ENCODE measurements at places on chromosomes 7 and 10.

- DNase-seq: no peak
These were observed 203.4 kb downstream of the KIF20B start for GRCh38 chr10:89904755-89905154.

DNA sequence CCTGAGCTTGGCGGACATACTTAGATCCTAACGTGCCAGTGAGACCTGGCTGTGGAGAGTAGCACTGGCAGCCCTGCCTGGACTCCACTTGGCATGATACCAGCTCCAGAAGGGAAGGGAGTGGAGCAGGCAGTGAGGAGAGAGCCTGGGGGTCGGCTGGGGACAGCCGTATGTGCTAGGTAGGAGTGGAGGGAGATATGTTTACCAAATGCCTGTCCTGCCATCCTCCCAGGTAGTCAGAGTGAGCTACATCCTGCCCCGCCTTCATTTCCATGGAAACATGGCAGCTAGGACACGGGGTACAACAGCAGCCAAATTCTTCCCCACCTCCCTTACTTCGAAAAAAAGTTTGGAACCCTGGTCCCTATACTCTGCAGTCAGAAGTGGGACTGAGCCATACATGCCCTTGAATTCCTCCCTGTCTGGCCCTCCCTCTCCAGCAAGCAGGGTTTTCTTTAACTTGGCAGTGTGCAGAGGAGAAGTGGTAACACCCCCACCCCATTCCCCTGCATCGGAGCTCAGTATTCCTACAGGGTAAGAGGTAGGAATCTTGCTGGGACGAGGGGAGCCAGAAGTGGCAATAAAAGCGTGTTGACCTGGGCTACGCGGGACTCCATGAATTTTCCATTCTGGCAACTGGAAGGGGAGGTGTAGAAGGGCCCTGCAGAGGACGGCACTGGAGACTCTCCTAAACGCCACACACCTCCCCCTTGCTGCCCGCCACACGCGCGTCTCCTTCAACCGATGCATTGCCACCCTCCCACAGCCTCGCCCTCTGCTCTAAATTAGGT is 20.0 kb upstream of the SMO start:
- DNase-seq: no peak

- no peak for DNase-seq
These were observed 8.2 kb downstream of the PRXL2A start for GRCh38 chr10:80416479-80417098.

DNA sequence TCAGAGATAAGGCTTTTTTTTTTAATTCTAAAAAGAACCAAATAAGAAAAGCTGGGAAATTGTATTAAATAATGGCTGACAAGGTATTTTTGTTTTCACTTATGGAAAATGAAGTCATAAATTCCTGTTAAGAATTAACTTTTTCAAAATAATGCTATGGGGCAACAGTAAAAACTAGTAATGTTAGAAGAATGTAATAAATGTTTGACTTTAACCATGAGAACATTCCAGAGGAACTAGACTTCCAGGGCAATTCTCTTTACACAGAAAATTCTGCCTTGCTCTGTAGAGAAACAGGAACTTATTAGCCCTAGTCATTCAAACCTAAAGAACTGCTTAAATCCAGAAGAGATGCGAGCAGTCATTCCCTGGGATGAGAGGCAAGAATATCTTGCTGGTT is 571.1 kb downstream of the IPMK start:
- no peak for DNase-seq

- DNase-seq: no peak
These were observed 45.9 kb downstream of the MCMBP start for GRCh38 chr10:119826771-119827170.

- no peak for DNase-seq
These were observed 107.2 kb upstream of the TRIM24 start for GRCh38 chr7:138352570-138353461.

DNA sequence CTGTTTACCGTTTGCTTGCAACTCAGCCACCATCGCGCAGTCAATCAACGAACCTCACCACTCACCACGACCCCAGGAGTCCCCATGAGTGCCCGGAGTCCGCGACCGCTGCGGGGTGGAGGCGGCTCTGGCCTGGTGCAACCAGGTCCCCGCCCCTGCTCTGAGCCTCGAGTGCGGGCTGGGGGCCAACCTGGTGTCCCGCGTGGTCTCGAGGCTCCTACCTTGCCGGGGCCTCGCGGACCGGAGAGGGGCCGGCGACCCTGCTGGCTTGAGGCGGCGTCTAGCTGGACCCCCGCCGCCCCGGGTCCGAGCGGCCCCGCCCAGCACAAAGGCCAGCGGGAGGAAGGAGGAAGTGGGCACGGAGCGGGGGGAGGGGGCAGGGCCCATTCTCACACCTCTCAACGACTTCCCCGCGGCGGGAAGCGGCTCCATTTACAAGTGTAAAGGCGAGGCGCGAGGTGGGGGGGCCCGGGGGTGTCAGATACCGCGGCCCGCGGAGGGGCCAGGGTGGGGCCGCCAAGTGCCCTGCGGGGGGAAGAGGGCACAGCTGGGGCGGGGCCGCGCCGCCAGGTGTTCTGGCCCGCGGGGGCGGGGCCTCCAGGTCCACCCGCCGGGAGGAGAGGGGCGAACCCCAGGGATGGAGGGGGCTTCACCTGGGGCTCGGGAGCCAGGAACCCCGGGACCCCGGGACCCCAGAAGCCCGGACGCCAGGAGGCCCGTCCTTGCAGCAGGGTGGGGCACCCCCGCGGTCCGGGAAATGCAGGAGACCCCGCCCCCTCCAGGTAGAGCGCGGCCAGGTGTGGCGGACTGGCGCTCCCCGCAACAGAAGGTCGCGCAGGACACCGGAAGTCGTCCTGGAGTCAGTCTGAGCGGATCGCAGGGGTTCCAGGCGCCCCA is 8.6 kb downstream of the CTBP2 start:
- no peak for DNase-seq

GRCh38 chr10:5811387-5811821 is 1.8 kb downstream of the GDI2 start:
- no peak for DNase-seq

- peak; percentile 27 for DNase-seq
These were observed 56.6 kb downstream of the TMEM209 start for GRCh38 chr7:130148561-130148960.

DNA sequence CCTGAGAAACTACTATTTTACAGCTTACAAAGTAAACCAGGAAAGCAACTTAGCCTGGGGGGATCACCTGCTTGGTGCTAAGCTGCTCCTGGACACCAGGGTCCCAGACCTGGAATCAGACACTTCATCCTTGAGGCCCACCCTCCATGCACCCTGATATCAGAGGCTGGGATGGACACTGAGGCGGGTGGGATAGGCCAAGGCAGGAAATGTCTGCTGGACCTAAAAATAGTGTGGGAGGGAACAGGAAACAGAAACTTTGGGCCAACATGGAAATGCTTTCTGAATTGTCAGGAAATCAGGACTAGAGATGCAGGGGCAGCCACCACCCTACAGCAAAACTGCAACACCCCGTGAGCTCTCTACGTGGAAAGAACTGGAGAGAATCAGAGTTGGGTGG is 101.5 kb upstream of the PODXL start:
- no peak for DNase-seq

DNA sequence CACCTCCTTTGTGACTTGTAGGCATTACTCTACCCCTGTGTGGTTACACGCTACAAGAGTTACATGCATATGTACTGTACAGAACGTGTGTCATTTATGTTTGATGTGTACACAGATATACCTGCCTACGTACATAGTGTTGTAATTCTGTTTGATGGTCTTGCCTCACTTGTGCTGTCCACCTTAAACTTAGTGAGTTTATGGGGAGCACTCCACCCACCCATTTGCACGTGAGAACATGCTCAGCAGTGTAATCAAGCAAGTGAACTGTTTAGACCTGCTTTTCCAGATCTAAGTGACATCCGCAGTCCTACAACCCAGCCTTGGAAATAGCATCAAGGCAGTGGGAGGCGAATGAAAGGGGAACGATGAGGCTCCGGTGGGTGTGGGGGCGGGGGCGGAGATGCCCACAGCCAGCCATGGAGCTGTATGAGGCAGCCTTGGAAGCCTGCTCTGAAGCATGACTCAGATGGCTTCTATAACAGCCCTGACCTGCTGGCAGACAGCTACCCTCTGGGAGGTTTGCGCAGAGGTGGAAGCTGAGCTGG is 52.1 kb downstream of the SUFU start:
- peak; percentile 56 for DNase-seq

GRCh38 chr7:90532231-90532929 is 62.9 kb downstream of the PTTG1IP2 start:
- DNase-seq: no peak

- no peak for DNase-seq
These were observed 23.9 kb downstream of the ADCYAP1R1 start for GRCh38 chr7:31076051-31076450.

DNA sequence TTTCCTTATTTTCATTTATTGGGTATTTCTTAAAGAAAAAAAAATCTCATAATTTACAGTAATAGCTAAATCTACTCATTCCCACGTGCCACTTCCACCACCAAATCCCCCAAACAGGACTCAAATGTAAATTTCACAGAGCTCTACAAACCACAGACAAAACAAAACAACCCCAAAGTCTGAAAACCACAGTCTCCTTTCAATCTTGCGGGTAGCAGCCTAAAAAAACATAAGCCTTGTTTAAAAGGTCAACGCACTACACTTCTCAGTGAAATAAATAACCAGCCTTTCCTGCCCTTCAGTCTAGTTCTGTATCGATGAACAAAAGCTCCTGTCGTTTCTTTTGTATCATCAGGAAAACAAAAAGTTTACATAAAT is 121.8 kb upstream of the AFAP1L2 start:
- no peak for DNase-seq

GRCh38 chr7:55641811-55642210 is 69.5 kb upstream of the VOPP1 start:
- no peak for DNase-seq

DNA sequence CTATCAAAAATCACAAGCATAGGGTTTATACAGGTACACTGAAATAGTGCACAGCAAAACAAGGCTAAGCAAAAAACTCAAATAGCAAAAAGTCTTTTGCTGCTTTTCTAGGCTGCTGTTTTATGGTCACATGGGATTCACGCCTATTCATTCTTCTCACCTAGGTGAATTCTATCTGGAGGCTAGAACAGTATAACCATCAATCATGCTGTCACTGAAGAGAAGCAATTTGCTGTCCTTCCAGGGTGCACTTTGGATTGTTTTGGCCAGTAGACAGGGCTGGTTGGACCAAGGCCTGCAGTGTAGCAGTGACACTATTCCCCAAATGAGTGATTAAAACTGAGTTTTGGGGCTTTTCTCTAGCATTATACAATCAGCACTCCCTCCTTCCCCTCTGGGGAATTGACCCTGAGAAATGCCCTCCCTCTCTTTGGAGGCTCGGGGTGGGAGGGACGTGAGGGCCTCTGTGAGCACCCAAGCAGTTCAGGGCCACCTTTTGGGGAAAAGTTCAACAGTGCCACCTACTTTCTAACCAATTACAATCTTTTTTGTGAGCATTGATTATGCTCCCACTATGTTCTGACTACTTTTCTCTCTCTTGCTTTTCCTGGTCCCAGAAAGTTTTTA is 16.2 kb upstream of the SND1 start:
- DNase-seq: no peak

- DNase-seq: no peak
These were observed 1.0 kb upstream of the DENND2A start for GRCh38 chr7:140641524-140642195.

DNA sequence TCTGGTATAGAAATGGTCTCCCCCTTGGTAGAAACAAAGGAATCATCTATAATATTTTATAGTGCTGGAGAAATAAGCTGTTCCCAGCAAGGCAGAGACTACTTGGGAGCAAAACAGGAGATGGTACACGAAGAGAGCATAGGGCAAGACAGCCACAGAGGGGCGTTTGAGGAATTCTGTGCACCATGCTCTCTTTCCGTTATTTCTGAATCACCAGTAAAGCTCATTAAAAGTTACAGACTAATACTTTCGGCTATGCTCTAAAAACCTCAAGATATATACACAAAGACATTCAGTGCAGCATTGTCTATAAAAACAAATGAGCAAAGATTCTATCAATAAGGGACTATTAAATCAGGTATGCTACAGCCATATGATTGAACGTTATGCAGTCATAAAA is 68.5 kb upstream of the FHIP2A start:
- no peak for DNase-seq

GRCh38 chr7:91330191-91330808 is 66.1 kb downstream of the FZD1 start:
- DNase-seq: no peak
